ENCODE measurements at places on chromosomes 1 and 21. TPM values are rescaled to one million over a fixed set of nuclear protein-coding genes. Genes with fewer than 3 reads are reported as not detected.
A peak's percentile ranks its signal among the peaks of the same experiment; 100 is the strongest.

The S100A14 gene
- not detected for total RNA-seq

GRCh38 chr1:203675596-203676347 lies 49.1 kb downstream of the ATP2B4 start:
- H3K27ac ChIP-seq, result no peak overlapping the region
- H3K4me1 ChIP-seq, result peaks cover 18% of the 10 kb centered on the region
- H3K27me3 ChIP-seq, result peaks cover 71% of the 10 kb centered on the region
- no peaks in the 10 kb centered on the region for H3K36me3 ChIP-seq

GRCh38 chr1:5976231-5976630 lies 16.0 kb downstream of the NPHP4 start:
- H3K4me1 ChIP-seq, result peaks cover 8% of the 10 kb centered on the region
- H3K27me3 ChIP-seq, result no peaks in the 10 kb centered on the region
- DNase-seq, result no peak
- H3K27ac ChIP-seq, result no peak overlapping the region
- no peaks in the 10 kb centered on the region for H3K36me3 ChIP-seq
- H3K4me3 ChIP-seq, result no peak overlapping the region

DNA sequence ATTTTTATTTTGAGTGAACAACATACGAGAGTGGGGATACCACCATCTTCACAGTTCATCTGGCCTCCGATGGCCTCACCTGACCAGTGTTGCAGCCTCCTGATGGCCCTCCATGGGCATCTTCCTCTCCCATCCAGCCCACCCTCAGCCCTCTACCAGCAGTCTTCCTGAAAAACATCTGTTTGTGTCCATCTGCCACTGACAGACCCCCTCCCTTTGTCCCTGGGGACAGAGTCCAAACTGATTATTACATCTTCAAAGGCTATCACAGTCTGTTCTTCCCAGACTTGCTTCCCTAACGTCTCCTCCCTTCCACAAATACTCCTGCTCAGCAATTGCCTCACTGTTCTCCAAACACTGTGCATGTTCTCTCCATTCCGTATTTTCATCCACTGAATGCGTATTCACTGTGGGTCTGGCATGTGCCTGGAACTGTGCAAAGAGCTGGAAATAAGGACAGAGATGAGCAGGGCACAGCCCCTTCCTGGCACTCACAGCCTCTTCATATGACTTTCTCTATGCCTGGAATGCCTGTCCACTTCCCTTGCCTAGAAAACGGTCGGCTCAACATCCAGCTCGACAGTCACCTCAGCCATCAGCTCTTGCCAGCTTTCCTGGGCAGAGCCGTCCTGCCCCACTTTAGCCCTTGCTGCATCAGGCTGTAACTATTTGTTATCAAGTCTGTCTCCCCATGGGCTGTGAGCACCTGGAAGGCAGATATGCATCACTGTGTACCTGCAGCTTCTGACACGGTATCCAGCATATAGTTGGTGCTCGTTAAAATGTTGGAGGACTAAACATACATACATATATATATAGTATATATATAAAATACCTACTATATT lies 8.3 kb upstream of the ATF3 start:
- peaks cover 7% of the 10 kb centered on the region for H3K4me1 ChIP-seq
- H3K4me3 ChIP-seq, result no peak overlapping the region
- no peak for DNase-seq
- H3K36me3 ChIP-seq, result no peaks in the 10 kb centered on the region
- H3K27me3 ChIP-seq, result peaks cover 74% of the 10 kb centered on the region
- no peak overlapping the region for H3K27ac ChIP-seq

DNA sequence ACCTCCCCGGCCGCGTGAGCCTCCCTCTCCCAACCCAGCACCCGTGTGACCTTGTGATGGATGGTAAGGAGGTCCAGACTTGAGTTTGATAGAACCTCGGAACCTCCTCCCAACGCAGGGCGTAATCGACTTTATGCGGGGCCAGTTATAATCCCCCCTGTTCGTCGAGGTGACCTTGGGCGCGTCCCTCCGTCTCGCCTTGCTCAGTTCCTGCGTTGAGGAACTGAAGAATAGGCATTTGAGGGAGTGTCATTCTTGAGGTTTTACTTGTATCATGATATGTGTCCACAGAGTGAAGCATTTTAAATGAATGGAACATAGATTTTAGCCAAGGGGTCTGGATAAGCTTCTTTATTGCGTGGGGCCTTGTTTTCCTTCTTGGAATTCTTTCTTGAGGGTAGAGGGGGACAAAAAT lies 433 bp downstream of the TIMM17A start:
- peaks cover 7% of the 10 kb centered on the region for H3K4me1 ChIP-seq
- H3K27ac ChIP-seq, result peak overlapping the region; percentile 92
- H3K4me3 ChIP-seq, result peak overlapping the region; percentile 93

- no peak for DNase-seq
- H3K4me3 ChIP-seq, result no peak overlapping the region
- no peaks in the 10 kb centered on the region for H3K4me1 ChIP-seq
- no peaks in the 10 kb centered on the region for H3K36me3 ChIP-seq
Observed at GRCh38 chr1:55483523-55483922, 268.4 kb upstream of the USP24 start.

DNA sequence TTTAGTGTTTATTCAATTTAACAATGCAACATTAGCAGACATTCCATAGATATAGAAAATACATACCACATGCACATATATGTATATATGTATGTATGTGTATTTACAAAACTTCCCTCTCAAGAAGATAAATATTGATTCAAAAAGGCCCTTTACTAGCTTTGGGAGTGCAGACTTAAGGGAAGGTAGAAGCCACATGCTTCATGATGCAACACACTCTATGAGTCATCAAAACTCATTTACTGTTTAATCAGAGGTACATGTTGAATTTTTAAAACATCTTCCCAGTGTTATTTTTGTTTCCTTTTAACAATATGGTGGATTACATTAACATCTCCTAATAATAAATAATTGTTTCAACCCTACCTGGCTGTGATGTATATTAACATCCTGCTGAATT lies 61.4 kb upstream of the KIRREL1 start:
- peak; percentile 53 for DNase-seq
- no peaks in the 10 kb centered on the region for H3K4me1 ChIP-seq
- no peaks in the 10 kb centered on the region for H3K36me3 ChIP-seq
- no peak overlapping the region for H3K27ac ChIP-seq
- H3K4me3 ChIP-seq, result no peak overlapping the region

GRCh38 chr1:184487531-184488193 lies 100.8 kb downstream of the C1orf21 start:
- H3K4me1 ChIP-seq, result peaks cover 20% of the 10 kb centered on the region
- no peak overlapping the region for H3K27ac ChIP-seq
- H3K4me3 ChIP-seq, result no peak overlapping the region

- no peak for DNase-seq
- no peak overlapping the region for H3K27ac ChIP-seq
- no peak overlapping the region for H3K4me3 ChIP-seq
- no peaks in the 10 kb centered on the region for H3K27me3 ChIP-seq
Observed at GRCh38 chr1:232841823-232842565, 36.8 kb downstream of the MAP10 start.

DNA sequence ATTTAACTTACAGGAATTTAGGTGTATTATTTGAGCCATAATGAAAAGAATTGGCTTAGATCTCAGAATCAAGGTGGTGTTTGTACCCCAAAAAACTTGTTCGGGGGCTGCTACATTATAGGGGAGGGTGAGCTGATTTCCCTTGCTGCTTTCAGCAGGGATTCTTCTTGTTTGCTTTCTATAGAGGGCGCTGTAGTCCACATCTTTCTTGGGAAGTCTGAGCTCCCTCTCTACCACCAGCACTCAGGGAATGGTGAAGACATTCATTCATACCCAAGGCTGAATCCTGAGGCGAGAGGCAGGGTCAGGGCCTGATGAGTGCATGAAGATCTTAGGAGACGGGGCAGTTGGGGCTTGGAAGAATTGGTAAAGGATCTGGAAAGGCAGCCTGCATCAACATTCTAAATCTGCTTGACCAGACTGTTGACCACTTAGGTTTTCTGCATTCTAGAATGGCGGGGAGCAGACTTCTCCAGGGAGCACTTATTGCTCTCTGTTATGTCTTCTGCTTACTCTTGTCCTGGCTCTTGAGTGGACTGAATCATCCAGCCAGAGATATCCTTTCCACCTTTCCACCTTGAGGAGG lies 18.9 kb downstream of the SPATA46 start:
- H3K36me3 ChIP-seq, result no peaks in the 10 kb centered on the region
- H3K27me3 ChIP-seq, result no peaks in the 10 kb centered on the region
- peaks cover 11% of the 10 kb centered on the region for H3K4me1 ChIP-seq
- no peak overlapping the region for H3K4me3 ChIP-seq
- DNase-seq, result peak; percentile 56
- no peak overlapping the region for H3K27ac ChIP-seq

DNA sequence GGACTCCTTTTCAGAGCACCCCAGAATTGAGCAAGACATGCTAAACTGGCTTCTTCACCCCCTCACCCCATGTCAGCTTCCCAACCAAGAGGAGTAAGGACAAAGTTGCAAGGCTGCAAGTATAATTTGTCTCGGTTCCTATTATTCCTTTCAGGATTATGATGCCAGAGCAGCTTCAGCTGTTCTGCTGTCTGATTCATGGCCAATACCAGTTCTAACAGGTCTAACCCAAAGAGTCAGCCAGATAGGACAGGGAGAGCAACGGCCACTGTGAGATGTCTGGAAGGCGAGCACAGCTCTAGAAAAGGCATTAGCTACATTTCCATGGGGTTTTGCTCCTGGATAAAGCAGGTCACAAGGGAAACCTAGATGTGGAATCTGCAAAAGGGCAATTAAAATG lies 53.3 kb upstream of the HOOK1 start:
- no peak overlapping the region for H3K4me3 ChIP-seq
- H3K36me3 ChIP-seq, result no peaks in the 10 kb centered on the region
- H3K27me3 ChIP-seq, result no peaks in the 10 kb centered on the region
- H3K4me1 ChIP-seq, result peaks cover 11% of the 10 kb centered on the region
- no peak overlapping the region for H3K27ac ChIP-seq

All from cardiac muscle cell (in vitro differentiated cells and primary cell).